ENCODE measurements at places on chromosomes 5 and 9. TPM values are rescaled to one million over a fixed set of nuclear protein-coding genes. Genes with fewer than 3 reads are reported as not detected.

The CCDC192 gene
- total RNA-seq, result not detected

The ROPN1L gene
- 16.7 TPM for total RNA-seq

The PLK2 gene
- total RNA-seq, result 55.5 TPM

The CDK9 gene
- 168 TPM for total RNA-seq

The EFNA5 gene
- 7.9 TPM for total RNA-seq

The PRRX2 gene
- not detected for total RNA-seq

The BTNL9 gene
- total RNA-seq, result 114 TPM

The COL5A1 gene
- 75.4 TPM for total RNA-seq

The JAKMIP2 gene
- 8.4 TPM for total RNA-seq

The DNAJC21 gene
- 43.0 TPM for total RNA-seq

The PCDHGA1 gene
- total RNA-seq, result 0.26 TPM

- DNase-seq, result no peak
- H3K27me3 ChIP-seq, result no peaks in the 10 kb centered on the region
- no peaks in the 10 kb centered on the region for H3K4me1 ChIP-seq
- H3K36me3 ChIP-seq, result peaks cover 32% of the 10 kb centered on the region
- H3K27ac ChIP-seq, result no peak overlapping the region
Measured at GRCh38 chr5:141313711-141314110, 6.9 kb downstream of the TAF7 start.

- H3K4me3 ChIP-seq, result no peak overlapping the region
Measured at GRCh38 chr5:39118638-39119037, 44.4 kb upstream of the RICTOR start.

- no peak overlapping the region for H3K4me3 ChIP-seq
- no peak for DNase-seq
- no peaks in the 10 kb centered on the region for H3K36me3 ChIP-seq
- peaks cover 2% of the 10 kb centered on the region for H3K4me1 ChIP-seq
Measured at GRCh38 chr9:2567922-2568321, 53.7 kb upstream of the VLDLR start.

- H3K27ac ChIP-seq, result peak overlapping the region; percentile 54
- DNase-seq, result no peak
- peaks cover 41% of the 10 kb centered on the region for H3K4me1 ChIP-seq
Measured at GRCh38 chr5:14269395-14269794, 126.3 kb downstream of the TRIO start.

GRCh38 chr5:128237546-128237945 is 154.0 kb downstream of the SLC12A2 start:
- no peaks in the 10 kb centered on the region for H3K4me1 ChIP-seq
- no peaks in the 10 kb centered on the region for H3K36me3 ChIP-seq
- H3K27ac ChIP-seq, result no peak overlapping the region
- H3K4me3 ChIP-seq, result no peak overlapping the region
- no peak for DNase-seq
- H3K27me3 ChIP-seq, result no peaks in the 10 kb centered on the region

DNA sequence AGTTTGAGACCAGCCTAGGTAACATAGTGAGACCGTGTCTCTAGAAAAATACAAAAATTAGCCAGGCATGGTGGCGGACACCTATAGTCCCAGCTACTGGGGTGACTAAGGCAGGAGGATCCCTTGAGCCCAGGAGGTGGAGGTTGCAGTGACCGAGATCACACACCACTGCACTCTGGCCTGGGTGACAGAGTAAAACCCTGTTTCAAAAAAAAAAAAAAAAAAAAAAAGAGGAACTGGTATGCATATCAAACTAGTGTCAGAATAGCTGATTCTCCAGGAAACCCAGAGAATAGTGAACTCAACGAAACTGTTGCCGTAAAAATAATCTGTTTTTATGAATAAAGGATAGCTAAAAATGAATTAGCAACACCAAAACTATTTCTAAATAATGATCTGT is 126.6 kb upstream of the BASP1 start:
- no peaks in the 10 kb centered on the region for H3K4me1 ChIP-seq
- no peak for DNase-seq
- H3K27me3 ChIP-seq, result no peaks in the 10 kb centered on the region
- H3K36me3 ChIP-seq, result no peaks in the 10 kb centered on the region

DNA sequence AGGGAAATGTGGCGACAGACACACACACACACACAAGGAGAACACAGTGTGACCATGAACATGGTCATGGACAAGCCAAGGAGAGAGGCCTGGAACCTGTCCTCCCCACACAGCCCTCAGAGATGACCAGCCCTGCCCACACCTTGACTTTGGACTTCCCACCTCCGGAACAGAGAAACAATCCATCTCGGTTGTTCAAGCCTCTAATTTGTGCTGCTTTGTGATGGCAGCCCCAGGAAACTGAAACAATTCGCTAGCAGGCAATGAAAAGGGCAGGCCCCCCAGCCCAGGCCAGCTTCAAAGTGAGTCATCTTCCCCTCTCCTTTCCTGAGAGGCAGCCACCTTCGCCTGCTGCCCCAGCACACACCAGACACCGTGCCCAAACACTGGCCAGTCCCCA is 47.7 kb downstream of the NSUN2 start:
- H3K27me3 ChIP-seq, result peaks cover 10% of the 10 kb centered on the region
- H3K27ac ChIP-seq, result no peak overlapping the region
- H3K4me3 ChIP-seq, result no peak overlapping the region
- DNase-seq, result no peak
- peaks cover 12% of the 10 kb centered on the region for H3K4me1 ChIP-seq

- no peaks in the 10 kb centered on the region for H3K36me3 ChIP-seq
- no peaks in the 10 kb centered on the region for H3K27me3 ChIP-seq
- peak overlapping the region; percentile 39 for H3K4me3 ChIP-seq
- no peak for DNase-seq
- H3K27ac ChIP-seq, result peak overlapping the region; percentile 80
Measured at GRCh38 chr5:50745221-50745910, 78.9 kb downstream of the PARP8 start.

GRCh38 chr5:126364206-126364902 is 58.9 kb upstream of the GRAMD2B start:
- no peak for DNase-seq
- no peaks in the 10 kb centered on the region for H3K36me3 ChIP-seq
- H3K27ac ChIP-seq, result no peak overlapping the region
- no peaks in the 10 kb centered on the region for H3K4me1 ChIP-seq
- H3K4me3 ChIP-seq, result no peak overlapping the region

- peaks cover 8% of the 10 kb centered on the region for H3K36me3 ChIP-seq
- no peak overlapping the region for H3K4me3 ChIP-seq
- no peaks in the 10 kb centered on the region for H3K27me3 ChIP-seq
- H3K4me1 ChIP-seq, result peaks cover 19% of the 10 kb centered on the region
- H3K27ac ChIP-seq, result peak overlapping the region; percentile 13
Measured at GRCh38 chr9:108994695-108995094, 18.6 kb downstream of the CTNNAL1 start.

GRCh38 chr5:7852542-7852941 is 1.6 kb upstream of the CFAP90 start:
- no peaks in the 10 kb centered on the region for H3K27me3 ChIP-seq
- no peaks in the 10 kb centered on the region for H3K36me3 ChIP-seq
- peaks cover 16% of the 10 kb centered on the region for H3K4me1 ChIP-seq
- no peak overlapping the region for H3K4me3 ChIP-seq
- H3K27ac ChIP-seq, result no peak overlapping the region
- DNase-seq, result no peak

DNA sequence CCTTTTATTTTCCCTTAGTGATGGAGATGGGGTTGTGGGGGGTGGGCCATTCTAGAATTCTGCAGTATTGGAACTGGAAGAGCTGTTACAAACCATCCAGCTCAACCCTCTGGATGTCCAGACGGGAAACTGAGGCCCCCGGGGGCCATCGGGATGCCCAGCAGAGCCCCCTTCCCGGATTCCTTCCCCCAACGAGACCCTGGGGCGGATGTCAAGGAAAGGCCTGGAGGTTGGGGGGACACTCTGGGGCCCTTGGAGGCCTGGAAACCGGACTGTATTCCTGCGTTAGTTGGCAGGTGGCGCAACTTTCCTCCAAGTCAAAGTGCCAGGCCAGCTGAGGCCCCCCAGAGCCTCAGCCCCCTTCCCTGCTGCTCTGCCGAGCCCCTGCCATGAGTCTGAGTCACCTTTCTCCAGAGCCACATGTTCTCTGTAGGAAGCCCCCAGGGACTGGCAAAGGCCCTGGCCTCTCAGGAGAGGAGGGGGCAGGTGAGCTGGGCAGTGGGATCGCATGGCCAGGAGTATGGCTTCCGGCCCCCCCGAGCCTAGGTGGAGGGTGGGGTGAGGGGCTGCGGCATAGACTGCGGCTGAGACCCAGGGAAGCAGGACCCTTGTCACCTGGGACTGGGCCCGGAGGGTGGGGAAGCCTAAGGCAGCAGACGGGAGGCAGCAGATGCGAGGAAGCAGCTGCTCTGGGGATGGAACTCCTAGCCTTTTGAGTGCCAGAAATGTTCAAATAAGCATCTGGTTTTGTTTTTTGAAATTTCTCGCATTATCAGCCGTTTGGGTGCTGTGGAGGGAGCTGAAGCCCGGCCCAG is 17.8 kb upstream of the FIBCD1 start:
- no peak overlapping the region for H3K27ac ChIP-seq
- no peaks in the 10 kb centered on the region for H3K27me3 ChIP-seq
- H3K36me3 ChIP-seq, result no peaks in the 10 kb centered on the region
- H3K4me3 ChIP-seq, result no peak overlapping the region

- no peak overlapping the region for H3K27ac ChIP-seq
- no peak for DNase-seq
- no peaks in the 10 kb centered on the region for H3K27me3 ChIP-seq
- peaks cover 10% of the 10 kb centered on the region for H3K36me3 ChIP-seq
Measured at GRCh38 chr5:98789029-98789428, 15.6 kb downstream of the RGMB start.

GRCh38 chr5:169921384-169921783 is 58.9 kb downstream of the INSYN2B start:
- no peak overlapping the region for H3K27ac ChIP-seq
- DNase-seq, result no peak
